Stimulated activated CD4-positive, alpha-beta T cell treated with anti-CD3 and anti-CD28 coated beads, Interleukin-1b, Interleukin-23, amount 100 ng/mL, for 1 hour (primary cell): ENCODE measurements at places on chromosomes 5 and 9.

DNA sequence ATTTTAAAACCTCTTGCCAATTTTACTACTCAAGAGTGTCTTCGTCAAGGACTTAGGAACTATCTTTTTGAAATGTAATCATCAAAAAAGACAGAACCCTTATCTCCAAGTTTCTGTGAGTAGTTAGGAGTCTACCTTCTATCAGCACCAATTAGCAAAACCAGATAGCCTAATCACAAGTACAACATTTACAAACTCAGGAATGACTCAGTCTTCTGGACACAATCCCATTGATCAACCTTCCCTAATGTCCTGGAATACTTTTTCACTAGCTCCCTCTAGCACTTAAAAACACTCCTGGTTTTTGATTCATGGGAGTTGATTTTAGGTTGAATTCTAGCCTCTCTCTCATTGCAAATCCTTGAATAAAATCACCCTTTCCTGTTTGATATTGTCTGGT, 680.7 kb downstream of the PRR16 start:
- no peak for DNase-seq

GRCh38 chr5:133849116-133849515, 119.3 kb downstream of the C5orf15 start:
- no peak for DNase-seq

DNA sequence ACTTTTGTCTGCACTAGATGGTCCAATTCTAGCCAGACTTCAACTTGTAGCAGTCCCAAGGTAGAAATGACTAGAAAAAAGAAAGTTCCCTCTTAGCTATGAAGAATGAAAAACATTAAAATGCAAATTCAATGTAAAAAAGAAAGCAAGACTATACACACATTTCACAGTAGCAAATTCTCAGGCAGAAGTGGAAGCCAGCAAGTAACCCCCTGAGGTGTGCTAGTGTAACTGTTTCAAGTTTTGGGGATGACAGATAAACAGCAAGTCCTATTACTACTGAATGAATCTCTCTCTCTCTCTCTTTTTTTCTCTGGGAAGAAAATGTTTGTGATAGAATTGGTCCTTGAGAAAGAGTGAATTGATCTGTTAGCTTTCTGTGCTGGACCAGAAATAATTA, 185.6 kb downstream of the EFNA5 start:
- no peak for DNase-seq

DNA sequence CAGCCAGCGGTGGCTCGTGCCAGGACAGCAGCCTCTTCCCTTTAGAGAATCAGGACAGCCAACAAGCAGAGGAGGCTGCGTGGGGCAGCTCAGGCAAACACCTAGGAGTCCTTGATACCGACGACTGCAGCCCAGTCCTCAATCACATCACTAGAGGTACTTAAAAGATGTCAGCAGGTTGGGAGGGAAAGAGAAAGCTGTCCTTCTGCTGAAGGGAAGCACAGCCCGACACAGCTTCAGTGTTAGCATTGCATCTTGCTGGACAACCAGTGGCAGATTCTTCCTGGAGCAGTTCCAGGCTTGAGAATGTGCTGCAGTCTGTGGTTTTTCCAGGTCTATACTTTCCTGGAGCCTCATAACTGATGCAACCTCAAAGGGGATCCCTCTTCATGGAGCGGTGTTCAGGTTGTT, 230.5 kb downstream of the SYK start:
- DNase-seq = no peak

DNA sequence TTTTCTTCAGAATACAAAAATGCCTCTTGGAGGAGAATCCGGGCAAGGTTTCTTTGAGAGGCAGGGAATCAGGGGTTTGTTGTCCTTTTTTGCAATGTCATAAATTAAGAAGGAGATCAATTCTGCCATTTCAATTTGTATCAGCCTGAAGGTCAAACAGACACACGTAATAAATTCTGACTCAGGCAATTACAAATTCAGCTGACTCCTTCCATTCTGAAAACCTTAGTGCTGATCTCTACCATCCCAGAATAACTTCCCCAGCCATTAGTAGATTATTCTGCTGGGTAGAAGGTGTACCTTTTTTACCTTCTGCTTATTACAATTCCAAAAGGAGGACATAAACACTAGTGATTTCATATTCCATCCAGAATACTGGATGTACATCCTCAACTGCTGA, 516.6 kb downstream of the AGTPBP1 start:
- no peak for DNase-seq

GRCh38 chr5:86807046-86808031, 189.6 kb downstream of the COX7C start:
- DNase-seq = no peak

DNA sequence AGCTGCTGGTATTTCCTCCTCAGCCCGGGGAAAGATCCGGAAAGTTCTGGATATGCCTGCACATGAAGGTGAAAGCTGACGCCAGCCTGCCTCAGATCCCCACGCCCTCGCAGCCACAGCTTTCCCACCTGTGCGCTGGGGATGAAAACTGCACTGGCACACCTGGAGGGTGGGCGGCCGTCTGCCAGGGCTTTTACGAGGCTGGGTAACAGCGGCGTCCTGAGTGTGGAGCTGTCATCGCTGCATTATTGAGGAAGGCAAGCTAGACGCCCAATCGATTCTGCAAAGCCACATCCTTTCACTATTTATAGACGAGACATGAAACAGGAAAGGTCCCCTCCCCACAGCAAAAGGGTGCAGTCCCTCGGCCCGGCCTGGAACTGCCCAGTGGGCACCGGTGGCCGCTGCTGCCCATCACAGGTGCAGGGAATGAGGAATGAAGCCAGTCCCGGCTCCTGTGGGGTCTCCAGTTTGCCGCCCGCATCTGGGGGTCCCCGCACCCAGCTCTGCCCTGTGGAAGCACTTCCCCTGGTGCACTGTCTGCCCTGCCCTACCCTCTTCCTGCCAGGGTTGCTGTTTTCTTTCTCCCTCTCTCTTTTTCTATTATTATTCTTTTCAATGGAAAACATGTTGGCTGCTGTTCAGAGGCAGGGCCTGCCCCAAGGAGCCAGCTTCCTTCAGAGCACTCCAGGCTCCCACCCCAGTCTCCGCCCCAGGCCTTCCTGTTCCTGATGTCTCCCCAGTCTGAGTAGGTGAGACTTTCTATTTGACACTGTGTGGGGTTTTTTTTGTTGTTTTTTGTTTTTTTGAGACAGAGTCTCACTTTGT, 7.0 kb downstream of the NOTCH1 start:
- no peak for DNase-seq

GRCh38 chr5:166340039-166340438, 1951.4 kb upstream of the WWC1 start:
- no peak for DNase-seq

- no peak for DNase-seq
These were observed 132.3 kb upstream of the SMARCA2 start for GRCh38 chr9:1882711-1883403.

GRCh38 chr9:38160613-38161215, 91.7 kb upstream of the SHB start:
- DNase-seq = peak; percentile 11

DNA sequence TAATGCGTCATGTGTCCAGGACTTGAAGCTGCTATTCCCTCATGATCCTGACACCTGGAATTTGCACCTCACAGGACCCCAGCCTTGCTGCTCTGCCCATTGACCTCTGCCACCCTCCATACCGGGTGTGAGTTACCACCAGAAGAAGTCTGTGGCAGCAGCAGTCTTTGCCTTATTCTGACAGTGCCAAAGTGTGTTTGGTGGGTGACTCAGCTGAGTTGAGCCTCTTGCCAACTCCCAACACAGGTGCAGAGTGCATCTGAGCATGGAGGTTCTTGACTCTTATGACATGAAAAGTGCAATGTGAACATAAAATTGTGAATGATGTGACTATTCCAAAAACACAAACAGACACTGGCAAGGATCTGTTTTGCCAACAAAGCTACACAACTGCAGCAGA, 1166.5 kb upstream of the CDH18 start:
- no peak for DNase-seq

DNA sequence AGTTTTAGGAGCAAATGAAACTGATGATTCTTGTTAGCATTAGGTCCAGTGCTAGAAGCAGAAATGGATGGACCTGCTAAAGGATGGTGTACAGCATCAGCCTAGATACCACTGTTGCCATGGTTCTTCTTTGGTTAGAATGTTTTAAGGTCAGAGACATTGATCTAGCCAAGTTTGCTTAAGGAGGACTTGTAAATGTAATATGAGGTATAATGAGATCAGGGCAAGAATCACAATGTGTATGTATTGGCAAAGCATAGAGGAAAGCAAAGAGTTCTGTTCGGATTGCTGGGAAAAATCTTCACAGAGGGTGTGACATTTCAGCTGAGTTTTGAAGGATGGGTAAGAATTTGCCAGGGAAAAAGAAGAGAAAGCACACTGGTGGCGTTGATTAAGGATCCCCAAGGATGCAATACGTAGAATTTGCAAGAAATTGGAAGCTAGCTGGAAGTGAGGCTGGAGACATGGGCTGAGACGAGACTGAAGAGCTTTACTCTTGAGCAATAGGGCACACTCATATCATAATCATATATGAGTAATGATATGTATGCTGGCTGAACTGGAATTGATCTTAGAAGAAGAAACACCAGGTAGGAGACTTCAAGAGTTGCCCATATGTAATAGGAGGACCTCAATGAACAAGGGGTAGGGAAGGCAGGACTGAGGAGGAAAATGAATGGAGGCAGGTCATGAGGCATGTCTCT, 102.0 kb downstream of the ZNF462 start:
- DNase-seq = no peak

DNA sequence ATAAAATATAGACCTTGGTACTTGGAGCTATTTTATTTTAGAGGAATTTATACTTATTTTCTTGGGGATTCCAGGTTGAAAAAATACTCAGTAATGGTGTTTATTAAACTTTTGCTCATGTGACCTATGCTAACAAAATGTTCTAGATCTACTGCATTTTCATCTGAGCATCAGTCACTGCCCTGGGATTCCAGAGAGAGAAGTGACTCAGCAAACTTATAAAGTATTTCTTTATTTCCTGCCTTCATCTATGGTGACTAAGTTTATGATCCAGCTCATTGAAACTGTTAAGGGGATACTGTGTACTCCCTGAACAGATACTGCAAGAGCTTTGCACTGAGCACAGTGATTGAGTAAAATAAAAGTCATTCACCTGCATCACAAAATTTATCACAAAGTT, 298.5 kb upstream of the CDH18 start:
- DNase-seq = no peak

GRCh38 chr9:112970939-112971338, 41.1 kb downstream of the ZNF883 start:
- DNase-seq = no peak

DNA sequence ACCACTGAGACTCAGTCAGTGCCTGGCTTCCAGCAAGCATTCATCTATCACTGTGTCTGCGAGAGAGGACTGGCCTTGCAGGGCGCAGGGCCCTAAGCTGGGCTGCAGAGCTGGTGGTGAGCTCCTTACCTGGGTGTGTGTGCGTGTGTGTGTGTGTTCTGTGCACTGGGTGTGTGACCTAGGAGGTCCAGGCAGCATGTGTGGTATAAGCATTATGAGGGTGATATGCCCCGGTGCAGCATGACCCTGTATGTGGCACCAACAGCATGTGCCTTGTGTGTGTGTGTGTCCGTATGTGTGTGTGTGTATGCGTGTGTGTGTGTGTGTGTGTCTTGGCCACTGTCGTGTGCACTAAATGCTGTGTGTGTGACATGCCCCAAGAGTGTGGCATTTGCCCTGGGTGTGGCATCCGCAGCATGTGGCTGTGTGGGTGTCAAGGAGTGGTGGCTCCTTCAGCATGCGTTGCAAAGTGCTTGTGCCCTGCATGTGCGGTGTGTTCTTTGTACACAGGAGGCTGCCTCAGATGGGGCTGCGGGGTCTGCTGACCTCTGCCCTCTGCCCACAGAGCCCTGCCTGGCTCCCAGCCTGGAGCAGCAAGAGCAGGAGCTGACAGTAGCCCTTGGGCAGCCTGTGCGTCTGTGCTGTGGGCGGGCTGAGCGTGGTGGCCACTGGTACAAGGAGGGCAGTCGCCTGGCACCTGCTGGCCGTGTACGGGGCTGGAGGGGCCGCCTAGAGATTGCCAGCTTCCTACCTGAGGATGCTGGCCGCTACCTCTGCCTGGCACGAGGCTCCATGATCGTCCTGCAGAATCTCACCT, 3.3 kb downstream of the FGFR4 start:
- no peak for DNase-seq
